Upper lobe of left lung (tissue), 6 donors: ENCODE measurements at places on chromosomes 5 and 9. TPM values are rescaled to one million over a fixed set of nuclear protein-coding genes. Genes with fewer than 3 reads are reported as not detected.

- DNase-seq = no peak
Observed at GRCh38 chr9:21440139-21440538, at the start of gene IFNA1. Gene IFNA1 (plus strand): TSS chr9:21440439. CDS start chr9:21440508, 69 bp downstream.

DNA sequence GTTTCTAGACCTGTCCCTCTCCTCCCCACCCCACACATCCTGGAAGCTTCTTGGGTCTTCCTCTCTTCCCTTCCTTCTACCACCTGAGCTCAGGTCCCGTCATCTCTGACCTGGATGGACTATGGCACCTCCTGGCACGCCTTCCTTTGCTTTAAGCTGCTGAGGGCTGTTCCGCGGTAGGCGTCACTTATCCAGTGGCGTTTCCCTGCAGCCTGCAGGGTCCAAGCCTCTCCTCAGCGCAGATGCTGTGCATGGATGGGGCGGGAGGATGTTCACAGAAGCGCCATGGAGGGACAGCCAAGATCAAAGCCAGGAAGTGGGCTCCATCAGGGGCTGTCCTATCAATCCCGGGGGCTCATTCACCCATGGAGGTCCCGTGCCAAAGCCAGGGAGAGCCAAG, 23.8 kb upstream of the CNOT6 start:
- no peak for DNase-seq

- DNase-seq = peak; percentile 56
Observed at GRCh38 chr5:10601246-10602030, 37.6 kb downstream of the ANKRD33B start.

IL9 gene
- not detected for total RNA-seq

ZNF366 gene
- total RNA-seq = 4.3 TPM
